ENCODE measurements at places on chromosomes 12 and 14.

- no peak for DNase-seq
These were observed 15.8 kb downstream of the C1R start for GRCh38 chr12:7076493-7076892.

DNA sequence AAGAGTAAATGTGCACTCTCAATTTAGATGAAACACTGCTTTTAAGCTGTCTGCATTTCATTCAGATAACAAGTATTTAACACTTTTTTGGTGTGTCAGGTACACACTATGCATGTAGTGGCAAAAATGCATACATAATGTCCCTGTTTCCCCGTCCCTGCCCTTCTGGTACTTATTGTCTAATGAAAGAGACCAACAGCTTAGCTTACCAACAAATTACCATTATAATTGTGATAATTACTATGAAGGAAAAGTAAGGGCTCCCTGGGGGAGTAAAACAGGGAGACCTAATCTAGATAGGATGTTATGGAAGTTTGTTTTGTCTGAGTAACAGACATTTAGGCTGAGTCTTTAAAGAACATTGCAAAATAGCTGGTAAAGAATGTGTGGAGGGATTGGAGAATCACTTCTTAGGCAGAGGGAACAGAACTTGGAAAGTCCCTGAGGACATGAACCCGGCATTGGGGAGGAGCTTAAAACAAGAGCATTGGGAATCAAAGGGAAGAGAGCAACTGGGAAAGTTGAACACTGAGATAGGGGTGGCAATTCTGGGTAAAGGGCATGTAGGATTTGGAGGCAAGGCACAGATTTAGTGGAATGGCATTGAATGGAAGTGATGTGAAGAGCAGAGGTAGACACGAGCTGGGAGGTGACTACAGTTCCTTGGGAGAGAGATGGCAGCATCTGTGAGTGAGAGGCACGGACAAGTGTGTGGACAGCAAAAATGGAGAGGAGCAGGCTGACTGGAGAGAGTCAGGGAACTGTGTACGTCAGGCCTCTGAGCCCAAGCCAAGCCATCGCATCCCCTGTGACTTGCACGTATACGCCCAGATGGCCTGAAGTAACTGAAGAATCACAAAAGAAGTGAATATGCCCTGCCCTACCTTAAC lies 181.6 kb downstream of the GRIP1 start:
- no peak for DNase-seq

DNA sequence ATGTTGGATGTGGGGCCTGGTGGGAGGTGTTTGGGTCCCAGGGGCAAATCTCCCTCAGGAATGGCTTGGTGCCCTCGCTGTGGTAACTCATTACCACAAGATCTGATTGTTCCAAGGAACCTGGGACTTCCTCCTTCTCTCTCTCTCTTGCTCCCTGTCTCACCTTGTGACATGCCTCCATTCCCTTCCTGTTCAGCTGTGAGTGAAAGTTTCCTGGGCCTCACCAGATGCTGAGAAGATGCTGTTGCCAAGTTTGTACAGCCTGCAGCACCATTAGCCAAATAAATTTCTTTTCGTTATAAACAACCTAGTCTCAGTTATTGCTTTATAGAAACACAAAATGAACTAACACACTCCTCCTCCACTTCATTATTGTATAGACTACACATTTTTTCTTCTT lies 759.8 kb upstream of the MDGA2 start:
- DNase-seq, result no peak

DNA sequence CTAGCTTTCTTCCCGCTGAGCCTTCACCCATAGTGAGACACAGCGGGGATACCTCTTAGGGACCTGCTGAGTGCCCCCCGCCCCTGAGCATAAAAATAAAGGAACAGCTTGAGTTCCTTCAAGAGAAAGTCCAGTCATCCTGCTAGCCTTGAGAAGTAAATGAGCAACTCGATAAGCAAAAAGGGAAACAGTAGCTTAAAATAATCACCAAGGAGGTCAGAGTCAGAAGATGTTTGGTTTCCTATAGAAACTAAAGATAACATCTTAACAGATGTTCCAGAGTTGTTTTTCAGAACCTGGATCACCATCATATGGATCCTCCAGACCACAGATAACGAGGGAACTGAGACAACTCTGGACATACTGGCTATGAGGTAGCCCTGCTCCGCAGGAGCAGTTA lies 94.0 kb downstream of the BCAT1 start:
- DNase-seq, result no peak

GRCh38 chr14:74573421-74574089 lies 38.5 kb downstream of the LTBP2 start:
- DNase-seq, result no peak

DNA sequence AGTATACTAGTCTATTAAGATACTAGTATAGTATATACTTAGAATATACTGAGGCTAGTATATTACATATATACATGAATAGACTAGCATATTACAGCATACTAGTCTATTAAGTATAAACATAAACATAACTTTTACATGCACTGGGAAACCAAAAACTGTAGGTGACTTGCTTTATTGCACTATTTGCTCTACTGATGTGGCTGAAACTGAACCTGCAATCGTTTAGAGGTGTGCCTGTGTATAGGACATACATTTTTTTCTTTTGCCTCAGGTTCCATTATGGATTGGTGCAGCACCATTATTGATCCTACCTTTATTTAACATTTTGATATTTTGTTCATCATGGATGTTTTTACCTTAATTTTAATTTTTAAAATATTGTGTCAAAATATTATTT lies 143.2 kb upstream of the RGS6 start:
- no peak for DNase-seq

DNA sequence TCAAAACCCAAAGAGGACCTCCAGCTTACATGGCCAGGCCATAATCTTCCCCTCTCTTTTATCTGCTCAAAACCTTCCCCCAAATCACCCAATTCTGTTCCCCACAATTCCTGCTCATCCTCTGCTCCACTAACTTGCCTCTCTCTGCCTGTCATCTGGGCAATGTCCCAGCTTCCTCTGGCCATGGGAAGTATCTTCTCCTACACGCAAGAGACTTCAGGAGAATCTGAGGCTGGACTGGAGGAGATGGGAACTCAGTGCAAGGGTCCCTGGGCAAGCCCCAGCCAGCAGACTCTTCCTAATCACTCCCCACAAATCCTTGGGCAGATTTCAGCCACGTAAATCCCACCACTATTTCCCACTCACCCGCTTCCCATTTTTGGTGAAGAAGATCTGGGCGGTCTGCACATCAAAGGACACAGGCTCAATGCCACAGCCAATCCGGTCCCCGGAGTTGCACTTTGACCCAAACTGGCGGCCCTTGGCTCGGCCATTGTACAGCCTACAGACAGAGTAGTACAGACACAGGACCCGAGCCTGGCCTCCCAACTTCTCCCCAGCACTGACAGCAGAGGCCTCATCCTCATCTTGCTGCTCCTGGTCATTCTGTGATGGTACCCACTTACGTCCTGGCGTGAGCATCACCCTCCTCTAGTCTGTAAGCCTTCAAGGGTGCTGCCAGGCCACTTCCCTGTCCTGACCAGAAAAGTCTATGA lies 4.7 kb downstream of the SPRYD3 start:
- DNase-seq, result no peak

DNA sequence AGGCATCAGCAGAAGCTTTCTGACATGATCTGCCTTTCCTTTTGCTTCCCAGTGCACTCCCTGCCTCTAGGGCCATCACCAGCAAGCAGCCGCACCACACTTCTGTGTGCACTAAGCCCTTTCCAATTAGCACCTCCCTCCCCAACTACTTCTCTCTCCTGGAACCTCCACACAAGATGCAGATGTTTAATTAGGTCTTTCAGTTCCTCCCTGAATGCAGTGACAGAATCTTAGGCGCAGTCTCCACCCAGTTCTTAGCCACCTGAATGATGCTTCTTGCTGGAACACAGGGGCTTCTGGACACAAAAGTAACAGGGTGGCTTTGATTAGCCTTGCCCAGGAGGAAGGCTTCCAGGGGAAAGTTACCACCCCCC lies 32.9 kb downstream of the NIN start:
- no peak for DNase-seq

DNA sequence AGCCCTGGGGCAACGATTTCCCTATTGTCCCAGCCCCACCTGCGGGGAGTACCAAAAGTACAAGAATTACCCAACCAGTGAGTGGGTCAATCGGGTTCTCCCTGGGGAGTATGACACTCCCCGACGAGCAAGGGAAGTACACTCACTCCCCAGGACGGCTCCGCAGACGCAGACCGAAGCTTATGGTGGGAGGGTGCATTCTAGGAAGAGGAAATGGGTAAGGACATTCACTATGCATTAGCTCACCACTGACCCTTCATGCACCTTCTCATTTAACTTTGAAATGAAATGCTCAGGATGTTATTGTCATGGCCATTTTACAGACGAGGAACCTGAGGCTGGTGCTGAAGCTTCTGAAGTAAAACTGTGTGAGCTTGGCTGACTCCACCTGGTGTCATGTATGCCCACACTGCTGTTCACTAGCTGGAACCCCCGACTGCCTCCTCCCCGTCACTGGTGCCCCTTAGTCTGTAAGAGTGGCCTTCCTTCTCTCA lies 45.8 kb upstream of the TMED10 start:
- DNase-seq, result no peak

- DNase-seq, result no peak
These were observed 583 bp downstream of the FAM186B start for GRCh38 chr12:49604856-49605255.

- no peak for DNase-seq
These were observed 1.5 kb upstream of the TM7SF3 start for GRCh38 chr12:27015730-27016076.

GRCh38 chr12:54689034-54689372 lies 40.8 kb upstream of the DCD start:
- DNase-seq, result no peak

- no peak for DNase-seq
These were observed 1316.3 kb downstream of the TMEM121 start for GRCh38 chr14:106842687-106843086.

DNA sequence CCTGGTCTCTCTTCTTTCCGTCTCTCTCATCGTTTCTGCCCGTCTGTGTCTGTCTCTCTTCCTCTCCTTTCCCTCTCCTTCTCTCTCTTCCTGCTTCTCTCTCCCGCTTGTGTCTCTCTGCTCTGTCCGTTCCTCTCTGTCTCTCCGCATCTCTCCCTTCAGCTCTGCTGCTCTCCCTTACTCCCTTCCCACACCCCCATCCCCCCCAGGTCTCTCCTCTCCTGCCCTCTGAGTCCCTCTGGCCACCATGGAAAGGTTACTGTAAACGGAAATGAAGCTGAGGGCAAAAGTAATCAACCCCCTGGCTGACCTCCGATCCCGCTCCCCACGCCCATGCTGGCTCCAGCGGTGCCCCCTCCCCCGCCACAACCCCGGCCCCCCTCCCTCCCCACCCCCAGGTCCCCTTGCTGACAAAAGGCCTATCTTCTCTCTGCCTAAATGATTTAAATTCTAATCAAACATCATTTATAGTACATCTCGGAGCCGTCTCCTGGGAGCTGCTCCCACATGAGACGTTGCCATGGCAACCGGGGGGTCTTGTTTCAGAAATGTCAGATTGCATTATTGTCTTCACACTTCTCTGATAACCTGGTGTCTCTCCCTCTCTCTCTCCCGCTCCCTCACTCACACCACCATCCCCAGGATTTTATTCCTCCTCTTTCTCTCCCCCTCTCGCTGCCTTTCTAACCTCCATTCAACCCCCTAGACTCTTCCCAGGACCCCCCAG lies 203.8 kb downstream of the RBM19 start:
- no peak for DNase-seq

DNA sequence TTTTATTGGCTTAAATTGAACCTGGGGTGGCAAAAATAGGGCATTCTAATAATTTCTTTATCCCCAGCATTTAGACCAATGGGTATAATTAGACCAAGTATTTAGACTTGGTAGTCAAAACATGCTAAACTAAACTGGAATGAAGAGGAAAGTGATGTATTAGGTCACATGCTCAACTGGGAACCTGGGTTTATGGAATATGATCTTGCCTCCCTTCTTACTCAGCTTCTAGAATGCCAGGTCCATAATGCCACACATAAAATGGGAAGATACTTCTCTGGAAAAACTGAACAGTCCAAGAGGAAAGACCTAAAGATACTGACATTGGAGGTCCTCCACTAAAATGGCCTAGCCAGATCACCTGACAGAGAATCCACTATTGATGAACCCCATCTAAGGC lies 6.2 kb upstream of the BIN2 start:
- DNase-seq, result no peak

DNA sequence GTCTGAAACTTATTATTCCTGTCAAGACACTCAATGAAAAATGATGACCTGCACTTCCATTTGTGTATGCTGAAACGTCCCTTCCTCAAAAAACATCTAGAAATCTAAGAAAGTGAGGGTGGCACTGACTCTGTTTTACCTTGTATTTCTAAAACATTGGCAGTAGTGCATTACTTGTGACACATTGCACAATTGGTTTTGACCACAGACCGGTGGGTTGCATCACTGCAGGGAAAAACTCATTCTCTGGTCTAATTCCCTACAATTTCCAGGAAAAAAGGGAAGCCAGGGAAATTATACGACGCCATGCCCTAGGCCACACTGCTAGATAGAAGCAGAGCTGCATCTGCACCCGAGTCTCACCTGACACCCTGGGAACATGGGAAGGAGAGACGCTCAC lies 156.7 kb downstream of the NTF3 start:
- DNase-seq, result no peak

DNA sequence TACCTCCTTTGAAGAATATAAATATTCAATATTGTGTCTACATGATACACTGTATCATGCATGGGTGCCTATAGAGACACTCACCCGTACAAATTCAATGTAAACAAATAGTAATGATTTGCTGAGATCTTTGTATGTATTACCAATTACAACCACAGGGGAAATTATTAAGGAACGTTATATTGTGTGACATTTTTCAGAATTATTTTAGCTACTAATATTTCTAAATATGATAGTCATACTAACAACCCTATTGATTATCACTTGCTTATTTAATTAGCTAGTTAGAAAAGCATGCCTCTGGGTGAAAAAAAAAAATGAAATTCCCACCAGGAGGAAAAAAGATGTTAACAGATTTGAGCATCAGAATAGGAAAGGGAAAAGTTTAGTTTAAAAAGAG lies 2.1 kb downstream of the SOX5 start:
- DNase-seq, result no peak

DNA sequence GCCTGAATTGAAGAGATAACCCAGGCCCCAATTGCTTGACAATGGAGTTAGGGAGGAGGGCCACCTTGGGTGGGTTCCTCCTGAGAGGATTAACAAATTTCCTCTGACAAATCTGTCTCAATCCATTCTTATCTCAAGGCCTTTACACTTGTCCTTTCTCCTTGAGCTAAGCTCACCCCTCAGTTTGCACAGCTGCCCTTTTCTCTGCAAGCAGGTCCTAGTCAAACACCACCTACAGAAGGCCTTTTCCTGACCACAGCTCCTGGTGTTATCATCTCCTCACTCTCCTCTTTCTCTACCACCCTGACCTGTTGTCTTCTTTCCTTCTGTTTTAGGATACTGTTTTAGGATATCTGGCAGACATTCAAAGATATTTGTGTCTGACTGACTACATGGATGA lies 26.4 kb upstream of the GSC start:
- no peak for DNase-seq

DNA sequence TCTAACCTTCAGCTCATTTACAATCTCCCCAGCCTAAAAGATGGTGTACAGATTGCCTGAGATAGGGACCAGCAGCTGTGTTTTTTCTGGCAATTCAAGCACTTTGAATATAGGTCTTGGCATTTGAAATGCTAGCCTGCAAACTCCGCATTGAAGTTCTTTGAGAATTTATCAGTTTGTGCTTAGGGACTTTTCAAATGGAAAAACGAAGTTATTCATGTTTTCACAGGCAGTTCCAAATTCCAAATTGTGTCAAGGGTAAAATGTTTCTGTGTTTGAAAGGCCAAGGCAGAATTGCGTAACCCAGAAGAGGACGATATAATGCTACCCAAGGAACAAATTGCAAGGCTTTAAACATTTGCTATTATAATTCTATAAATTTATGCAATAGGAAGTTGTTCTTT lies 168.9 kb upstream of the RASSF8 start:
- no peak for DNase-seq

- no peak for DNase-seq
These were observed 120.4 kb upstream of the KRR1 start for GRCh38 chr12:75631831-75632230.

All from esophagus squamous epithelium (tissue), 5 donors.